Activated CD4-positive, alpha-beta T cell treated with anti-CD3 and anti-CD28 coated beads, Interleukin-2, amount 50 U/mL, for 16 hours (primary cell): ENCODE measurements at places on chromosomes 16 and 17.

- no peak for DNase-seq
Observed at GRCh38 chr16:67546091-67546501, 16.2 kb upstream of the CTCF start.

GRCh38 chr17:7380855-7381683 is at the start of gene TNK1:
Gene TNK1 (plus strand): TSS chr17:7381089. CDS start chr17:7382927, 1,838 bp downstream.
- no peak for DNase-seq

DNA sequence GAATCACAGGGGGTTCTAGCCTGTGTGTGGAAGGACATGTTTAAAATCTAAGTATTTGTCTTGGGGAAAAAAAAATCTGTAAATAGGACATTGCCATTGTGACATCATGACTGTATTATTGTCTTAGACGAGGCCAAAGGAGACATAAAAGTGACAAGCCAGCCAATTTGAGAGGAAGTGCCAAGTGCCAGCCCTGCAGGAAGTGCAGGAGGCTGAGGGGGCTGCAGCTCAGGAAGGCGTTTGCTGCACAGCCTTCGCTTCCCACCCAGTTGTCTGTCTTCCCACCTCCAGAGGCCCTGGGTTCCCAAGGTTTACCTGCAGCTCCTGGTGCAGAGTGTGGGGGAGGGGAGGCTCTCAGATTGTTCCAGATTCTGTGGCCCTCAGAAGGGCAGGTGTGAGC is 1.3 kb downstream of the ADCY7 start:
- peak; percentile 40 for DNase-seq

- DNase-seq = no peak
Observed at GRCh38 chr17:18981642-18982424, 22.7 kb downstream of the FAM83G start.

- DNase-seq = no peak
Observed at GRCh38 chr17:64087252-64088005, 42.5 kb downstream of the ERN1 start.

- no peak for DNase-seq
Observed at GRCh38 chr17:45663772-45664171, 120.3 kb upstream of the CRHR1 start.

DNA sequence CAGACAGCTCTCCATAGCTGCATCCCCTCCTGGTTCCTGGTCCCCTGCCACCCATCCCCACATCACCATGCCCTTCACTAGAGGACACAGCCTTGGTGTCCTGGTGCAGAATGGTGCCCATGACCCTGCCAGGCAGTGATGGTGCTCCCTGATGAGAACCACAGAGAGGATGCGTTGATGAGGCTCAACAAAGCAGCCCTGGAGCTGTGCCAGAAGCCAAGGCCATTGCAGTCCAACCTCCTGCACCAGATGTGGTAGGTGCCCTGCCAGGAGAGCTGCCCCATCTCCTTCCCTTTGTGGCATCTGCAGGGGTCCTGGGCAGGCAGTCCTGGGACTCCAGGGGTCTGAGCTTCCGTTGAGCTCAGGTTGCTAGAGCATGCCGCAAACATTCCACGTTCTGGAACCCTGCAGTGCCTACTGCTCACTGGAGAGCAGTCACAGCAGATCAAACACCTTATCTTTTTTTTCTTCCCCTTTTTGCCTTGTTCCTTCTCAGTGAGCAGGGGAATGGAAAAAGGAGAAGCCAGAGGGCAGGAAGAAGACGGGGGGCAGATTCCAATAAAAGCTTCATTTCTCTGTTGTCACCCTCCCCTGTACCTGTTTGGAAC is 5.3 kb upstream of the EPN3 start:
- no peak for DNase-seq

DNA sequence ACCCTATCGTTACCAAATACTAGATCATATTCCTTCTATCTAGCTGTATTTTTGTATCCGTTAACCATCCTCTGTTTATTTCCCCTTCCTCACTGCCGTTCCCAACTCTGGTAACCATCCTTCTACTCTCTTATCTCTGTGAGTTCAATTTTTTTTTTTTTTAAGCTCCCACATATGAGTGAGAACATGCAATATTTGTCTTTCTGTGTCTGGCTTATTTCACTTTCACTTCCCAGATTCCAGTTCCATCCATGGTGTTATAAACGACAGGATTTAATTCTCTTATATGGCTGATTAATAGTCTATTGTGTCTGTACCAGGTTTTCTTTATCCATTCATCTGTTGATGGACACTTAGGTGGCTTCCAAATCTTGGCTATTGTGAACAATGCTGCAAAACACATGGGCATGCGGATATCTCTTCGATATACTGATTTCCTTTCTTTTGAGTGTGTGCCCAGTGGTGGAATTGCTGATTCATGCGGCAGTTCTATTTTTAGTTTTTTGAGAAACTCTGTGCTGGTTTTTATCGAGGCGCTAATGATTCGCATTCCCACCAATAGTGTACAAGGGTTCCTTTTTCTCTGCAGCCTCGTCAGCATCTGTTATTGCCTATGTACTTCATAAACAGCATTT is 599.6 kb downstream of the TMEM114 start:
- no peak for DNase-seq

DNA sequence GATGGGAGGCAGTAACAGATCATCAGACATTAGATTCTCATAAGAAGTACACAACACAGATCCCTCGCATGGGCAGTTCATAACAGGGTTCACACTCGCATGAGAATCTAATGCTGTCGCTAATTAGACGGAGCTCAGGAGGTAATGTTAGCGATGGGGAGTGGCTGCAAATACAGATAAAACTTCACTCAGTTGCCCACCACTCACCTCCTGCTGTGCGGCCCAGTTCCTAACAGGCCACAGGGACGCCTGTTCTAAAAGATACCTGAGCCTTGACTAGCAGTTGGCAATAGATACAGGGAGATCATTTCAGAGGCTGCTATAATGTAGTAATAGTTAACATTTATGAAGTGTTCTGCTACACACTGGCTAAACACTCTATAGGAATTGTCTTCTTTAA is 4.9 kb downstream of the PTRH2 start:
- no peak for DNase-seq

- peak; percentile 7 for DNase-seq
Observed at GRCh38 chr16:81429045-81429521, 15.5 kb upstream of the CMIP start.

DNA sequence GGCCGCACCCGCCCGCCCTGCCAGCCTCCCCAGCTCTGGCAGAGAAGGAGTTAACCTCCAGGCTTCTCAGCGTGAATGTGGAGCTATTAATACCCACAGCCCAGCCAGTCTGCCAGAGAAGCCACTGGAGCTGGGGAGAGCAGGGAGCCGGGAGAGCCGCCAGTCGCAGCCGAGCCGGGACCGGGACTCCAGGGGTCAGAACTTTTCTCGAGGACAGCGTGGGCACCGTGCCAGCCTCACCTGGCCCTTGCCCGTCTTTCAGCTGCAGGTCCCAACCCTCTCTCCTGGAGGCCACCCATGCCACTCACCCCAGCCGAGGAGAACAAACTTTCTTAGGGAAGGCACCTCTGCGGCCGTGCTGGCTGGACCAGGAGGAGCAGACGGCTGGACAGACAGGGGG is 33.8 kb upstream of the SBK1 start:
- DNase-seq = no peak

GRCh38 chr17:74770498-74771318 is 5.4 kb downstream of the NAT9 start:
- peak; percentile 69 for DNase-seq

DNA sequence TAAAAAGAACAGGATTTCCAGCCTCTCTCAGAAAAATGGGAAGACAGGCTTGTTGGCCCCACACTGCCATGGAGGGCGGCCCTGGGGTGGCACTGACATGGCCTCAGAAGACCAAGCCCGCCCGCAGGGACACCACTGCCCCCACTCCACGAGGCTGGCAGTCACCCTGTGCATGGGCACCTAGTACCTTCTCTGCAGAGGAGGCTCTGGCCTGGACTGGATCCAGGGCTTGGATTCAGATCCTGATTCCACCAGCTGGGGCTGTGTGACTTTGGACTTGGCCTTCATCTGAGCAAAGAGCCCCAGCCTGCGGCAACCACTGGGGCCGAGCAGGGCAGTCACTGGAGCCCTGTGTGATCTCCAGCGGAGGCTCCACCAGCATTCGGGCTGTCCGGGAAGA is 16.8 kb upstream of the FASN start:
- no peak for DNase-seq

DNA sequence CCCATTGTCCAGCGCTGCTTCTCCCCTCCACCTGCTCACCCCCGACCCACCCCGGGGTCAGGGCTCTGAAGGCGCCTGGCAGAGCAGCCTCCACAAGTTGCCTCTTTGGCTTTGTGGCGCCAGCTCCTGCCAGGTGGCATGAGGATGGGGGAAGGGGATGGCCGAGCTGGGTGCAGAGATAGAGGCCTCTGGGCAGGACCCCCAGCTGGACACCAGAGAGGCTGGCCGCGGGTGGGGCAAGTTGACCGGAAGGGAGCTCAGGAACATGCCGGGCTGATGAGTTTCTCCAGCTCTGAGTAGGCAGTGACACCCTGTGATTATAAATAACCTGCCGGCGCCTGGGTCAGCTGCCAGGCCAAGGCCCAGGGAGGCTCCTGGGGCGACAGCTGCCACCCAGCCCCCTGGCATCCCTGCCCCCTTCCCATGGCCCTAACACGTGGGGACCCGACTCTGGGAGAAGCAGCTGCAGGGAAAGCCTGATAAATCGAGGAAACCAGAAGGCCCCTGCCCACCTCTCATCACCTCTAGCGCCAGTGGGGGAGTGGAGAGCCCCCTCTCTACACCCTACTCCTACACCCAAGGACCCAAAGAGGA is 729 bp downstream of the P2RX5 start:
- DNase-seq = no peak

DNA sequence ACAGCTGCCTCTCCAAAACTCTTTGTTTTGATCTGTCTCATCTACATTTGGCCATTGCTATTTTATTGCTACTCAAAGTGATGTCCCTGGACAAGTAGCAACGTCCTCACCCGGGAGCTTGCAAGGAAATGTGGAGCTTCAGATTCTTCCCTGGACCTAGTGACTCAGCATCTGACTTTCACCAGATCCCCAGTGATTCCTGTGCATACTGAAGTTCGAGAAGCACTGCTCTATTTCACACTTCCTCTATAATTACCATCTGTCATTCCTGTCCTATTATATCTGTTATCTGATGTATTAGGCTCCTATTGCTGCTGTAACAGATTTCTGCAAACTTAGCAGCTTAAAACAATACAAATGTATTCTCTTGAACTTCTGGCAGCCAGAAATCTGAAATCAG is 28.5 kb upstream of the VAT1L start:
- no peak for DNase-seq

DNA sequence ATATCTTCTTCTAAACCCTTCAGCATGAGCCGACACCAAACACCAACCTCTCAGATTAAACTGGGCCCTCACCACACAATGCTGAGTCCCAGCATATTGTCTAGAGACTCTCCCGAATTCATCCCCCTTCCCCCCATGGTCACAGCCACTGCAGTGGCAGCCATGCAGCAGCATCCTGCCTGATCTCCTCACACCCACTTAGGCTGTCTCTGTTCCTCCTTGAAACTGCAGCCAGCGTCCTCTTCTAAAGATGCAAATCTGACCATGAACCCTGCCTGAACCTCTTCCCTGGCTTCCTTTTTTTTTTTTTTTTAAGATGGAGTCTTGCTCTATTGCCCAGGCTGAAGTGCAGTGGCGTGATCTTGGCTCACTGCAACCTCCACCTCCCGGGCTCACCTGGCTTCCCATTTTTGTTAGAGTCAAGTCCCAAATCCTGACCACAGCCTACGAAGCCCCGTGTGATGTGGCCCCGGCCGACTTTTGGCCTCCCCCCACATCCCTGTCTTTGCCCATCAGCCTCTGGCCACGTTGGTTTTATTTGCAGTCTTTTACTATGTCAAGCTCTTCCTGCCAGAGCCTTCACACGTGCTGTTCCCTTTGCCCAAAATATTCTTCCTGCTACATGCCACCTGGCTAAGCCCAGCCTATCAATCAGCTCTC is 2.8 kb downstream of the FA2H start:
- DNase-seq = no peak

GRCh38 chr17:58375811-58376210 is 23.8 kb upstream of the SUPT4H1 start:
- DNase-seq = no peak

- DNase-seq = peak; percentile 67
Observed at GRCh38 chr17:80035937-80036714, at the start of gene CCDC40. Gene CCDC40 (plus strand): TSS chr17:80036642. CDS start chr17:80036663, 21 bp downstream.

DNA sequence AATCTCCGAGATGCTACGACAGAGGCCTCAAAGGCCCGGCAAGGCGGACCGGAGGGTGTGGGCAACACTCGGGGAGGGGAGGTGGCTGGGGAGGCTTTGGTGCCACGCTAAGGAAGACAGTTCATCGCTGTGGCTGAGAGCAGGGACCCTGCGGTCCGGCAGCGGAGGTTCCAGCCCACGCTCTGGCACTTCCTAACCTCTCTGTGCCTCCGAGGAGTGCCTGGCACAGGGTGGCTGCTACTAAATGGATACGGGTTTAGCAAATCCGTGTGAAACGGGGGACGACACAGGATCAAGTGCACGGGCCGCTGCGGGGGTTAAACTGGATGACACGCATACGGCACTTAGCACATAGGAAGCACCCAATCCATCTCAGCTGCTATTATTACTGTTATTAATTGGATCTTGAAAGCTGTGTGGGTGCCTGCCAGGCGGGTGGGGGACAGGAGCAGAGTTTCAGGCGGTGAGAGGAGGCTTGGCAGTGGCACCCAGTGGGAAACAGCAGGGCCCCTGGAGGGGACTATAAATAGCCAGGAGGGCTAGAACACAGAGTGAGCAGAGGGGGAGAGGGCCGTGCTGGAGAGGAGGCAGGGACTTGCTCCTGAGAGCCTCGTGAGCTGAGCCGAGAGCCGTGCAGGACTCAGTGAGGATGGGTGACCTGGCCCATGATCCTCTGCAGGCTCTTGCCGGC is 45.0 kb downstream of the ABR start:
- no peak for DNase-seq

DNA sequence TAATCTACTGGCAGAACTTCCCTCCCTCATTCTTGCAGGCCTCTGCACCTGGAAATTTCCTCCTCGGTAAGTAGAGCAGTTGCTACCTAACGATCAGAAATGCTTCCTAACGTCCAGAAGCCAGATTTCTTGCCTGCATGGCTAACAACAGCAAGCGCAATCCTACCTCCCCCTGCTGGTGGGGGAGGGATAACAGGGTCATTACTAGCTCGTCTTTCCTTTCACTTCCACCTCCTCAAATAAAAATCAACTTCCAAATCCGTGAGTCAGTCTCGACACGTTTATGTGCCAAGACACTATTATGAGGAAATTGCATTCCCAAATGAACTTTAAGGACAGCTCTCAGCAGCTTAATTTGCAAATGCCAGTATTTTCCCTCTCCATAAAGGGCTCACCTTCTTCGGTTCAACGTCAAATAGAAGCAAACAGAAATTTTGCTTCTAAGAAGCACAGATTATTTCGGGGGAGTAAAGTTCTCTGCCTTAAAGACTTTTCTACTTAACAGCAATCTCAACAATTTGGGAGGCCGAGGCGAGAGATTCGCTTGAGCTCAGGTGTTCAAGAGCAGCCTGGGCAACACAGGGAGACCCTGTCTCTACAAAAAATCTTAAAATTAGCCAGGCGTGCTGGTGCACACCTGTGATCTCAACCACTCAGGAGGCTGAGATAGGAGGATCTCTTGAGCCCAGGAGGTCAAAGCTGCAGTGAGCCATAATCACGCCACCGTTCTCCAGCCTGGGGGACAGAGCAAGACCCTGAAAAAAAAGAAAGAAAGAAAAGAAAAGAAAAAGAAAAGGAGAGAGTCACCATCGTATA is 188.6 kb upstream of the PSMD7 start:
- DNase-seq = peak; percentile 49
